ENCODE measurements at places on chromosomes 5 and 9.

DNA sequence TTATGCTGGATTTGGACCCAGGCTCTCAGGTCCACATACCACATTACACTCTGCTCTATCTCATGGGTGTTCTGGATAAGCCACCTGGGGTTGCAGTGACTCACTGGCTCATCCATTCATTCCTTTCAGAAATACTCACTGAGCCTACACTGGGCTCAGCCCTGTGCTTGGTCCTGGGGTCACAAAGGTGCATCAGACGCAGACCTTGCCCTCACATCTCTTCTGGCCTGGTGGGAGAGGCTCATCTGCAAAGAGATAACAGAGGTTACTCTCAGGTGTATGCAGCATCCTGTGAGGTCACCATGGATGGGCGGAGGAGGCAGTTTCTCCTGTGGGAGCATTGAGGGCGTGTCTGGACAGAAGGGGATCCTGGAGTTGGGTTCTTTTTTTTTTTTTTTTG lies 12.1 kb downstream of the CDHR2 start:
- no peak for DNase-seq

DNA sequence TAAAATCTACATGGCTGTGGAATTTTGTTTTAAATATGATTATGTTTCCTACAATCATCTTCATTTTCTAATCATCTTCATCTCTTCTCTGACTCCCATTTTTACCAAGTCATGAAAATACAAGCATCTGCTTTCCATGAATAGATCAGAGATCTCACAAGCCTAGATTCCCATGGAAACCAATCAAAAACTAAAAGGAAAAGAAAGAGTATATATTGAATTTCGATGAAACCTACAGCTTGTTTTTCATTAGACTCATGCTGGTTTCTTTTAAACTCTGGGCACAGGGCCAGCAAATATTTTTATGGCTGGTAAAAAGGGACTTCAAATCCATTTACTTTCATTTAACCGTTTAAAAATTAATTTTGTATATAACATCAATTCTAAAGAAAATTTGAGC lies 51.2 kb downstream of the INVS start:
- no peak for DNase-seq

DNA sequence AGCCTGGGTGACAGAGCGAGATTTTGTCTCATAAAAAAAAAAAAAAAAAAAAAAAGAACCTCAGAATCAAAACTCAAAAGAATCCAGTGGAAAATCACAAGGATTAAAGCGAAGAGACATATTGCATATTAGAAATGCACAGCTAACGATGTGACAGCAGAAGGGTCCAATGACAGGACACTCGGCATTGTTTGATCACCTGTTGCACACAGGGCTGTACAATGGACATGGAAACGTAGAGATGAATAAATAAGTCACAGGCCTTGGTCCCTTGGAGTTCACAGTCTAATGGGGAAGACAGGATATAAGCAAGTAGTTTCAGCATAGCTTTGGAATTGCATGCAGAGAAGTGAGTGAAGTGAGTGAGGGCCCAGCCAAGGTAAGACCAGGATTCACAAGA lies 25.9 kb upstream of the PIK3R1 start:
- DNase-seq: no peak

- DNase-seq: peak; percentile 76
These were observed 14.1 kb upstream of the TNFAIP8 start for GRCh38 chr5:119341452-119342349.

- no peak for DNase-seq
These were observed 171.2 kb upstream of the MPDZ start for GRCh38 chr9:13450723-13451122.

GRCh38 chr9:125659954-125660353 lies 47.1 kb downstream of the MAPKAP1 start:
- peak; percentile 60 for DNase-seq
